Upper lobe of right lung (tissue), 1 donor: ENCODE measurements at places on chromosomes 4 and X.

DNA sequence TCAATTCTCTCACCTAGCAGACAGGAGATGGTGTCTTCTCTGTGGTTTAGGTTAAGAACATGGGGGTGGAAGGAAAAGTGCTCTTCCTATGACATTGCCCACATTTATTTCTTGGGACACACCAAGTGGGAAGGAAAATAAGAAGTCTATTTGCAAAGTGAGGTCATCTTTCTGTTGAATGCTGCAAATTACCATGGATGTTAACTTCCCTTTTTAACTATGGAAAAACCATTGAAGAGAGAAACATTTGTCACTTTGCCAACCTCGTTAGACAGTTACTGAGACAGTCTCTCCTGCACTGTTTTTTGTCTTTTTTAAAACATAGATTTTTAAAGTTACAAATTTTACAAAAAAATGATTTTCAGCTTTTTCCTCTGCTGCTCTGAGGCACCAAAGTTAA, 72.8 kb upstream of the BEND4 start:
- DNase-seq: no peak

DNA sequence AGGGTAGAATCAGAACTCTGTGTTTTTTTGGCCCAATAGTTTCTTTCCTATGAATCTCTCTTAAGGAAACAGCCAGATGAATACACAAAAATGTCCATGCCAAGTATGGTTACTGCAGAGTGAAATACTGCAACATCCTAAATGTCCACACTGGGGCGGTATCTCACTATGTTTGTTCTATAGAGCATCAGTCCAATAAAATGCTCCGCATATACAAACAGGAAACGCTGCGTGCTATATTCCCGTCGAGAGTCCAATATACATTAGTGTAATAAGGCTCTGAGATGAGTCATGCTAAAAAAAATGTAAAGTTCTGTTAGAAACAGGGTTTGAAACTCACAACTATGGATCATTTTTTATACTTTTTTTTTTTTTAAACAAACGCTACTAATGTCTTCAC, 72.9 kb upstream of the ENOX2 start:
- DNase-seq: no peak

- DNase-seq: no peak
Measured at GRCh38 chr4:110248831-110249253, 50.4 kb upstream of the ELOVL6 start.

DNA sequence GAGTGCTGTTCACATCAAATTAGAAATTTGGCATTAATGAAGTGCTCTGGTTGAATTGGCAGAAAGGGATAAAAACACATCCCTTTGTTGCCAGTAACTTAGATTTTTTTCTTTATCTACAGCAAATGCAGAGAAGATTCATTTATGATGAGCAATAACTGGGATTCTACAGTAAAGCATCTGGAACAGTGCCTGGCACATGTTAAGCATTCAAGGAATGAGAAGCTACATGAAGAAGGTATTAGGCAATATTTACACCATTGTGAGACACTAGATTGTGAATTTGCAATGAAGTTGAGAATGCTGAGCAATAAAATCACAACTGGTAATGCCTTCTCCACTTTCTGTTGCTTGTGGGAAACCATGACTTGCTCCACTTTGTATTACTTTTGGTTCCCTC, 33.5 kb downstream of the PCDH19 start:
- no peak for DNase-seq

DNA sequence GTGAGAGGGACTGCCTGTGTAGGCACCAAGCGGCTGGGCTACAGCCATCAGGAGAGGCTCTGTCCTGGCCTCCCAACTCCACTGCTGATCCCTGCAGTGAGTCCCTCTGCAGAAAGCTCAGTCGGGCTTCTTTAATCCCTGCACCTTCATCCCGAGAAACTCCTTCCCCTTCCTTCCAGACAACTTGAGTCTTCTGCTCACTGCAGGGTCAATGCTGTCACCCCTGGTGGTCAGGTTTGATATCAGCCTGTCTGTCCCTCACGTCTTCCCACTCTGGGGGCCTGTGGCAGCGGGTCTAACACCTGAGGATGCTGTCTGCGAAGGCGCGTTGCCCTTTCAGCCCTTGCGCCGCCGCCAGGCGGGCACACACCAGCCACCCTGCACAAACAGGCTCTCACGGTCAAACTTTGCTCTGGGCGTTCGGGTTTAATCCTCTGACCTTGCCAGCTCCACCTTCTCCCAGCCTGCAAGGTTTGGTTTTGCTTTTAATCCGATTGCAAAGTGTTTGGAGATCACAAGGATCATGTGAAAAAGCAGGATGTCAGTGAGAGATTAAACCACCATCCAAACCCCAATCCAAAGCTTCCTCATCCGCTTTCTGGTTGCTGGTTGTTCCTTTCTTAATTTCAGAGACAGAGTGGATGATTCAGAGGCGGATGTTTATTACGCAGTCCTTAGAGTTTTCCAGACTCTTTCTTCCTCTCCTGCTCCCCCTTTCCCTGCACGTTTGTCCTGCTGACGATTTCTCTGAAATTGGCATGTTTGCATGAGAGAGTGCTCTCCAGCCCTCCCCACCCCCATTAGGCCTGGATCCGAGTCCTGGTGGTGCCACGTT, 74.8 kb upstream of the SLC34A2 start:
- DNase-seq: no peak
